ENCODE measurements at places on chromosomes 7 and 10.

- no peak for DNase-seq
Measured at GRCh38 chr10:5524641-5525560, at the start of gene CALML3. Gene CALML3 (plus strand): TSS chr10:5524961. CDS start chr10:5525086, 125 bp downstream.

GRCh38 chr7:83996879-83997278, 197.7 kb downstream of the SEMA3A start:
- no peak for DNase-seq

DNA sequence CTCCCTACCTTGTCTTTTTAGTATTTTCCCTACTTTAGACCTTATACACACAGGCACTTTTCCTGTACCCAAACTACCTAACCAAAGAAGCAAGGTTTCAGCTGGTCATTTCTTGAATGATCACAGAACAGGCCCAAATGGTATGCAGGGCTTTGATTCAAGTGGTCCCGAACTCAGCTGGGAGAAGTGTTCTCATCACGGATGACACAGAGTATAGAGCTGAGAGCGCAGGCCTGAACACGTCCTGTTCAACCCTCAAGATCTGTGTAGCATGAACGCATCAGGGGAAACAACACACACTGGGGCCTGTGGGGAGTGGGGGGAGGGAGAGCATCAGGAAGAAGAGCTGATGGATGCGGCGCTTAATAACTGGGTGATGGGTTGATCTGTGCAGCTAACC, 318.2 kb downstream of the SFMBT2 start:
- DNase-seq, result no peak

- DNase-seq, result no peak
Measured at GRCh38 chr10:18099415-18099814, 40.8 kb upstream of the CACNB2 start.

DNA sequence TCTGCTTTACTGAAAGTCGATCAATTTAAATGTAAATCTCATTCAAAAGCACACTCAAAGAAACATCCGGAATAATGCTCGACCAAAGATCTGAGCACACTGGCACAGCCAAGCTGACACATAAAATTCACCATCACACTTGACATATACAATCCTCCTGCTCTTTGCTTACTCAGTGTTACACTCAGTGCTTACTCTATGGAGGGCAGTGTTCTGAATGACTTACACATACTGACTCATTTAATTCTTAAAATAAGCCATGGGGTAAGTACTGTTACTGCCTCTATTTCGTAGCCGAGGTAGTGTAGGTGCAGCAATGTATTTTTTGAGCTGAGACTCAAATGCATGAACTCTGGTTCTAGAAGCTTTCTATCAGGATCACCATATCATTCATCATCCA, 421.5 kb upstream of the LRRN3 start:
- no peak for DNase-seq

DNA sequence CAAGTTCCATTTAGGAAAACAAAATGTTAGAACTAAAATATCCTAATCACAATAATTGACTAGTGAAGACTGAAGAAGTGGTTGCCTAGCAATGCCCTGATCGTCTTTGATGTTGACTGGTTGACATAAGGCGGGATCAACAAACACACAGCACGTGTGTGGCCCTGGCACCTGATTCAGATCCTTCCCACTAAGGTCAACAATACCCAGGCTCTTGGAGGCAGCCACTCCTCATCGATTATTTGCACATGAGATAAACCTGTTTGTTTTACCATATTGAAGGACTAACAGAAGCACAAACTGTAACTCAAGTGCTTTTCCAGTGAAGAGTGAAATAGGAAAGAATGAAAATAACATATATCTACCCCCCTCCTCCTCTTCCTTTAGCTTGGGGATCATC, 15.6 kb downstream of the FANK1 start:
- no peak for DNase-seq

GRCh38 chr10:32951111-32951510, 6.9 kb downstream of the ITGB1 start:
- no peak for DNase-seq

GRCh38 chr10:132407846-132408278, 10.9 kb downstream of the PWWP2B start:
- no peak for DNase-seq

DNA sequence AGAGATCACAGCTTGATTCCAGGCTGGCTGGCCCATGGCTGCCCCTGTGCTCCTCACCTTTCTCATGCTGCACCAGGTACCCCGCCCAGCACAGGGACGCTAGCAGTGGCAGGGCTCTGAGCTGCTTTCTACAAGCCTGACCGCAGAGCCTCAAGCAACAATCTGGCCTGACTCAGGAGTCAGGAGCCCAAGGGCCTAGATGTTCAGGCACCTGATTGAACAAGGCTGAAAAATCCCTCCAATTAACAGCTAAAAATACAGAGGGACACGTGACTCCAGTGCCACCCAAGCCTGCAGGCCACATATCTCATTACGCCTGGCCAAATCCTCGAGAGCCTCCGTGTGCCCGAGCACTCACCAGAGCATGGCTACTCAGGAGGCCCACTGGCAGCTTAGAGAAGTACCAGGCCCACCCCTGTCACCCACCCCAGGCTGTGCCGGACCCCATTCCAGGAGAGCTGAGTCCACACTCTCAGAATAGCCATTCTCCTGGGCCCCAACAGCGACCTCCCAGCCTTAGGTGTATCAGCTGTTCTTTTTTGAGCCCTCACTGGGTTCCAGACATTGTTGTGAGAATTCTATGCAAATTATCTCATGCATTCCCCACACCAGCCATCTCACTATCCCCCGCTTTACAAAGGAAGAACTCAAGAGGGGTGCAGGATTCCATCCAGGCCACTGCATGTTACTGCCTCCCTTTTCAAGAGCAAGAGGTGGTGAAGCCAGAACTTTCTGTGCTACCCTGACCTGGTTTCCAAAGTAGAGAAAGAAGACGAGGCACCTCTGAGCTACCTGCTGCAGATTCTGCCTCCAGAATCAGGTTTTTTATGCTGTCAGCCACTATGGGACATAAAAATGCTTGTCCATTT, 98.3 kb downstream of the COL13A1 start:
- no peak for DNase-seq

DNA sequence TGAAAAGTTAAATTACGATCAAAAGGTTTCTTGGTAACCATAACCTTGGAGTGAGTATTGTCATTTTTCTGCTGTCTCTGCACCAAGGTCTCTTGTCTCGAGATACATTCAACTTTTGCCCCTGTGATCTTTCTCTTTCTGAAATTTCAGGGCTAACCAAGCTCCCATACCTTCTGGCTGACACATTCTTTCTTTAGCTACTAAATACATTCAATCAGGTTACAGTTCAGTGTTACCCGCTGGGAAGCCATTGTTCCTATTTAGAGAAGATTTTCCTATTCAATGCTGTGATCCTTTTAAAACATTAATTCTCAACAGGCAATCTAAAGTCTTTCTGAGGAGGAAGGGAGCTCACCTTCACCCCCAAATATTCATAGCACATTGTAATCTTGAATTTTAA, 22.9 kb upstream of the DMTF1 start:
- DNase-seq, result no peak

- DNase-seq, result no peak
Measured at GRCh38 chr7:117645481-117646165, 165.8 kb downstream of the CFTR start.

GRCh38 chr10:62377026-62377415, 2.9 kb downstream of the ZNF365 start:
- no peak for DNase-seq

DNA sequence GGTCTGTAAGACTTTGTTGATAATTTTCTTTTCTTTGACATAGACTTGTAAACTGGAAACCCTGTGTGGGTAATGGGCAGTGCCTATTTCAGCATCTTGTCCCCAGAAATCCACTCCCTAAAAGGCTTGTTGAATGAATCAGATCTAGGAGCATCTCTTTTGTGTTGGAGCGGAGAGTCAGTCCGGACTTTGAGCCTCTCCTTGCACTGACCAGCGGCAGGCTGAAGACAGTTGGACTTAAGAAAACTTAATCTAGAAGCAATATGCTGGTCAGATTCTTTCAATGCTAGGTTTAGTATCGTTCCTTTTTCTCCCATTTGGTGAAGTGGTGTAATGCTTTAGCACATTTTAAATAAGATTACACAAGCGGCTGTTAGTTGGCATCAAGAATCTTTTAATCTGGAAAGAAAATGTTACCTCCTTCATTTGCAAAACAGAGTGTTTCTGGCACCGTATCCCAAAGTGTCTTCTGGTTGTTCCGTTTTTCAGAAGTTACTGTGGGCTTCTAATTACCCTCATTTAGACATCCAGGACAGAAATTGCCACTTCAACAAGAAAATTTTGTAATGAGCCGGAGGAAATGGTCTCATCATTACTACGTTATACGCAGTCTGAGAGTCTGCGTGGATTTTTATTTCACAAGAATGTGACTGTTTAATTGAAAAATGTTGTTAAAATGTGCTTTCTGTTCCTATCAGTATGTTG, 74.7 kb downstream of the CUX1 start:
- DNase-seq, result no peak

DNA sequence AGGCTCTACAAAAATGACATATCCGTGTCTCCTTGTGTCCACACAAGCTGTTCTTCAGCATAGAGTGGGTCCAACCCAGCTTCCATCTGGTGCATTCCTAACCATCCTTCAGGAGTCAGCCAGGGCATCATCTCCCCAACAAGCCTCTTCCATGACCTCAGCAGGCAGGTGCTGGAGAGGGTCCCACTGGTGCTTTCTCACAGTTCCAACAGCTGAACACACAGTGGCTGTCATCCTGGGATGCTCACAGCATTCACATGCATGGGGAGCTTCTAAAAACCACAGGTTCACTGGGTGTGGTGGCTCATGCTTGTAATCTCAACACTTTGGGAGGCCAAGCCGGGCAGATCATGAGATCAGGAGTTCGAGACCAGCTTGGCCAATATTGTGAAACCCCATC, 6.4 kb upstream of the CYP3A4 start:
- no peak for DNase-seq

GRCh38 chr7:142835487-142835886, 19.4 kb upstream of the EPHB6 start:
- DNase-seq, result peak; percentile 45

DNA sequence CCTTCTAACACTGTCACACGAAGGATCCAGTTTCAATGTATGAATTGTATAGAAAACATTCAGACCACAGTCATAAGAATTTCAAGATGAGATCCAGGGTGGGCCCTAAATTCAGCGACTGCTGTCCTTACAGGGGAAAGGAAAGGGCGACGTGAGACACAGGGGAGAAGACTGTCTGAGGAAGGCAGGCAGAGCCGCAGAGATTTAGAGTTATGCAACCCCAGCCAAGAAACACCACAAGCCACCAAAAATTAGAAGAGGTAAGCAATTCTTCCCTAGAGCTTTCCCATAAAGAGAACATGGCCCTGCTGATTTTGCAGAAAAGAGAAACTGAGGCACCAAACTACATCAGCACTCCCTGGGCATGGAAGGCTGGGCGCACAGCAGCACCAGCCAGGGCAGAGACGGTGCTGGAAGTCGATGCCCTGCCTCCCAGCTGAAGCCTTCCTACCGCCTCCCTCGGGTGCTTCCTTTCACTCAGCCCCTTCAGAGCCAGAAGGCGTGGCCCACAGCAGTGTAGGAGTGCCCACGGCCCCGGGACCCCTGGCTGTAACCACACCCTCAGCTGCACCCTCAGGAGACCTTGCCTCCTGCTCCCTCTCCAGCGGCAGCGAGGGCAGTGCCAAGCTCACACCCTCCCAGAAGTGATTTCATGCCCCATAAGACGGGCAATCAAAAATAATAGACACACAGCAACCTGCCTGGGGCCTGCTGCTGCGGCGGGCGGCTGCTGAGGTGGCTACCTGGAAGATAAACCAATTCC, 81.0 kb upstream of the LRRC4 start:
- DNase-seq, result no peak

- DNase-seq, result no peak
Measured at GRCh38 chr10:69160809-69161241, 19.2 kb upstream of the SUPV3L1 start.

All from CD4-positive, alpha-beta T cell treated with Interleukin-10 for 1 hour (primary cell).